ENCODE measurements at places on chromosomes 2 and 18.
A peak's percentile ranks its signal among the peaks of the same experiment; 100 is the strongest.

DNA sequence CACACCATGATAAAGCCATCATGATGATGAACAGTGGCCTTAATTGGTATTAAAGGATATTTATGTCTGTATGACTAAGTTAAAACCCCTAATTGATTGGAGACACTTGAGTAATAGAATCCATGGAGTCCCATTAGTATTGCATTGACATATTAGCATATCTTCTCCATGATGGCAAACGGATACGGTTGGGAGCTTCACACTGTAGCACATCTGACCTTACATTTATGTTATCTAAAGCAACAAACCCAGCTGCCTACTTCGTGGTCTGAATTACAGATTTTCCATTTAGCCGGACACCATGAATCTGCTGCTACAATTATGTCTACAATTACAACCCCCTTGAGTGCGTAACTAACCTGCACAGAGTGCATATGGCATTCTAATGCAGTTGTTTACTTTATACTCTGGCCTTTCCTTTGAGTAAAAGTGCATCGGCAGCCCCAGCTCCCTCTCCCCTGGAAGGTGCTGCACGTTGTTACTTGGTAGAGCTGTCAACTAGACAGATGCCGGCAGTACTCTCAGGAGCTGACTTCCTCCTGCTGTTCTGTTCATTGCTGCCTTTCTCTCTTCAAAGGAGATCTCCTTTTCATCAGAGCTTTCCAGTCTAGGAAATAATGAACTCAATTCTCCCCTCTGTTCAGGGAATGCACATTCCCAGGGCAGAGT, 92.1 kb downstream of the LRRC30 start:
- DNase-seq = no peak

DNA sequence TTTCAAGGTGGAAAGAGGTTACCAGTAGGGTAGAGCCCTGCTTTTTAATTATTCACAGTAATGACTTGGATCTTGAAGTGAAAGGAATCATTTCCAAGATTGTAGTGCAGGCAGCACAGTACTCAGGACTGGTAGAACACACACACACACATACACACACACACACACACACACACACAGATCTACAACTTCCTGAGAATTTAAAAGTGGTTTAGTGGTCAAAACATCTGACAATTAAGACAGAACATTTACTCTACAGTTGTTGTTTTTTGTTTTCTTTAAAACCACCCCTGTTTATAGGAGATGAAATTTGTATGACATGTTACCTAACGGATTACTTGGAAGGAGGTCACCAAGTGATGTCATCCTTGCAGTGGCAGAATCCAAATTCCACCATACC, 146.7 kb upstream of the VRK2 start:
- no peak for DNase-seq

- DNase-seq = no peak
These were observed 268.9 kb upstream of the OSR1 start for GRCh38 chr2:19627359-19627758.

- DNase-seq = no peak
These were observed 10.1 kb downstream of the RFX8 start for GRCh38 chr2:101464841-101465240.

- DNase-seq = no peak
These were observed 30.1 kb upstream of the PNO1 start for GRCh38 chr2:68127358-68128242.

DNA sequence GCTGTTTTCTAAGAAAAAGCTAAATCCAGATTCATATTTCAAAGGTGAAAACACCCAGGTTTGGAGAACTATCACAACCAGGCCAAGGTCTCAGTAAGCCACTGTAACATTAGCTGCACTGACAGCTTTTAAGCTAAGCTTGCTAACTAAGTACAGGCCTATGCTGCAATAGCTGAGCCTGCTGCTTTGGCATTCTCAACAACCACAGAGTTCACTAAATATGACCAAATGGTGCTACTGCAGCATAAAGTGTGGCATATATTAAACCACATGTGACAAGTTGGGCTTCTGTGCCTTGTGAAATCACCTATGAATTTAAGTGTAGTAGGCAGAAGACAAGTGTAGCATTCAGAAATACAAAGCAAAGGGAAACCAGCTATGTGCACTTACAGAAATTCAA, 206.7 kb downstream of the TCF4 start:
- no peak for DNase-seq

DNA sequence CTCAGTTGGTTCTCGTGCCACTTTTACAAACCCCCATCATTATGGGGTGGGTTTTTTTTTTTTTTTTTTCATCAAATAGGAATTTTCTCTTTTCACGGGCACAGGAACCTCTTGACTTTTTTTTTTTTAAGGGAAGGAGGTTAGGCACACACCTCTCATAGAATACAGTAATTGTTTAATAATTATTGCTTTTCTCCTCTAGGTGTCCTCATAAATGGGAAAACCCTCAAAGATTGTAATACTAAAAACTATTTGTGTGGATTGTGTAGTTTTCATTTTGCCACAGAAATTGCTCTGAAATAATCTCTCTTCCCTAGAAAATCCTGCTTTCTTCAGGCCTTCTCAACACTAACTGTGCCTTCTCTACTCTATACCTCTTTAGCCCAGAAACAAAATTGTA, 147.3 kb downstream of the GREB1L start:
- DNase-seq = no peak

DNA sequence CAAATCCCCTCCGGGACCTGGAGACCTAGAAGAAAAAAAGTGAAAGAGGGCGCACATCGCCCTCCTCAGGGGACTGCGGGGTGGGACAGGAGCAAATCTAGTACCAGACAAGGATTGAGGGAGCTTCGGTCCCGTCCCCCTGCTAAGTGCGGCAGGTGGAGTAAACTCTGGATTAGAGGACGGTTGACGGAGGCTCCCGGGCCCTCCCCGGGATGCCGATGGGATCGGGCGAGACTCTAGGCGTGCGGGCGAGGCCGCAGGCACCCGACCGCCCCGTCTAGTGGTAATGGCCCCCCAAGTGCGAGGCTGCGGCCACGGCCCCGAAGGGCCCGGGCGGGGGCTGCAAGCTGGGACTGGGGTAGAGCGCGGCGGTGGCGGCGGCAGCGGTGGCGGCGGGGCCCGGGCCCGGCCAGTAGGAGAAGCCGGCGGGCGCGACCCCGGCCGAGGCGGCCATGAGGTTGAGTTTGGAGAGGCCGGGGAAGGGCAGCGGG, 3.5 kb downstream of the FEV start:
- DNase-seq = no peak

GRCh38 chr2:76867854-76868253, 654.3 kb downstream of the LRRTM4 start:
- no peak for DNase-seq

- peak; percentile 21 for DNase-seq
These were observed 409.2 kb upstream of the TCF4 start for GRCh38 chr18:55997151-55997561.

- DNase-seq = no peak
These were observed 13.8 kb downstream of the CTAGE1 start for GRCh38 chr18:22403950-22404349.

- no peak for DNase-seq
These were observed 75.2 kb downstream of the ZNF516 start for GRCh38 chr18:76419811-76420210.

DNA sequence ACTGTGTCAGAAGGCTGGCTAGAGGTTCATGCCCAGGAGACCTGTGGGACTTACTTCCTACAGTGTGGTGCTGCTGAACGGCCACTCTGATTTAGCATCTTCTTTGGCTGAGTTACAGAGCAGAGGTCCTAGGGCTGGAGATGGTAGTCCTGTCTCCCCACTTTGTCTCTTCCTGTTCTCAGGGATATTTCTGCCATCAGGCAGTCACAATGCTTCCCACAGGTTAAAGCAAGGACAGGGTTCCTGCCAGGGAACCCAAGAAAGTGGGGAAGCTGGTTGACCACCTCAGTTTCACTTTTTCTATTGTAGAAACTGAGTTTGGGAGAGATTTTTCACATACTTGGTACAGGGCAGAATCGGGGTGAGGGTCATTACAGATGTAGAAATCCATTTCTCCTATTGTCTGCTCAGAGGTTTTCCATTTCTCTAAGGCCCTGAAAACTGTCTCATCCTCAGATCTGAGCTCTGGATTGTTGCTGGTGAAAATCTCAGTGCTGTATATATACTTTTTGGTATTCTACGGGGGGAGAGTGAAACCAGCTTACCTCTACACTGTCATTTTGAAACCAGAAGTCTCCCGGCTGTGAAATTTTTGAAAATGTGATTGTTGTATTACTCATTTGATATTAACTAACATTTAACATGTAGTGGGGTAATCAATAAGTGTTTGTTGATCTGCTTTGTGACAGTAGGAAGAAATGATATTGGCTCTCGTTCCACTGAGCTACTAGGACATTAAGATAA, 37.0 kb upstream of the MEP1B start:
- no peak for DNase-seq

GRCh38 chr2:121136323-121136722, 148.7 kb downstream of the TFCP2L1 start:
- DNase-seq = no peak

DNA sequence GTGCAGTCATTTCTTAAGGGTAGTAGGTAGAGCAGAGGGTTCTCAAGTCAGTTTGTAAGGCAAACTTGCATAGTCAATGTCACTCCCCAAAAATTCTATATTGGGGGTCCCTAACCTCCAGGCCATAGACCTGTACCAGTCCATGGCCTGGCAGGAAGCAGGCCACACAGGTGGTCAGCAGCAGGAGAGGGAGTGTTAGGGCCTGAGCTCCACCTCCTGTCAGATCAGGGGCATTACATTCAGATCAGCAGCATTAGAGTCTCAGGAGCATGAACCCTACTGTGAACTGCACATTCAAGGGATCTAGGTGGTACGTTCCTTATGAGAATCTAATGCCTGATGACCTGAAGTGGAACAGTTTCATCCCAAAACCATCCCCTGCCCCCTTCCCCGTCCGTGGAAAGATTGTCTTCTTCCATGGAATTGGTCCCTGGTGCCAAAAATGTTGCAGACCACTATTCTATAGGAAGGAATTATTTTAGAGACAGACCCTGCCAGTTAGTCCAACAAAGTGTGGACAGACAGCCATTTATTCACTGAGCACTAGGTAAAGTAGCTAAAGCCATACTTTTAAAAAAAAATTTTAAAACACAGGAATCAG, 6.7 kb downstream of the COA5 start:
- no peak for DNase-seq

- DNase-seq = no peak
These were observed 19.9 kb downstream of the SH2D6 start for GRCh38 chr2:85438201-85439024.

GRCh38 chr18:64238076-64238475, 89.2 kb upstream of the LINC00305 start:
- no peak for DNase-seq

DNA sequence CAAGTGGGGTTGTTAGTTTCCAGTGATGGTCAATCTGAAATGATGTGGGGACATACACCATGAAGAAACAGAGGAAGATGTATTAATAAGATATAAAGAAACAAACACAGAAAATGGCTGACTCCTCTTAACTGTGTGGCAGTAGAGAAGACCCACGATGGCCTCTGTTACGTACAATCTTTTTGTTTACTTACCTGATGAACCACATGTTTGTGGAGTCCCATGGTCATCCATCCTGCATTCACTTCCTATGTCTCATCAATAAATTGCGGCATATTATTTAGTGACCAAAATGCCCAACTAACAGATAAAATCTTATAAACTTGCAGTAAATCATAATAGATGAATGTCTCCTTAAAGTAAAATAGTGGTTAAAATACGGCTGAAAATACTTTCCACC, 740.1 kb upstream of the LINC00305 start:
- DNase-seq = no peak

DNA sequence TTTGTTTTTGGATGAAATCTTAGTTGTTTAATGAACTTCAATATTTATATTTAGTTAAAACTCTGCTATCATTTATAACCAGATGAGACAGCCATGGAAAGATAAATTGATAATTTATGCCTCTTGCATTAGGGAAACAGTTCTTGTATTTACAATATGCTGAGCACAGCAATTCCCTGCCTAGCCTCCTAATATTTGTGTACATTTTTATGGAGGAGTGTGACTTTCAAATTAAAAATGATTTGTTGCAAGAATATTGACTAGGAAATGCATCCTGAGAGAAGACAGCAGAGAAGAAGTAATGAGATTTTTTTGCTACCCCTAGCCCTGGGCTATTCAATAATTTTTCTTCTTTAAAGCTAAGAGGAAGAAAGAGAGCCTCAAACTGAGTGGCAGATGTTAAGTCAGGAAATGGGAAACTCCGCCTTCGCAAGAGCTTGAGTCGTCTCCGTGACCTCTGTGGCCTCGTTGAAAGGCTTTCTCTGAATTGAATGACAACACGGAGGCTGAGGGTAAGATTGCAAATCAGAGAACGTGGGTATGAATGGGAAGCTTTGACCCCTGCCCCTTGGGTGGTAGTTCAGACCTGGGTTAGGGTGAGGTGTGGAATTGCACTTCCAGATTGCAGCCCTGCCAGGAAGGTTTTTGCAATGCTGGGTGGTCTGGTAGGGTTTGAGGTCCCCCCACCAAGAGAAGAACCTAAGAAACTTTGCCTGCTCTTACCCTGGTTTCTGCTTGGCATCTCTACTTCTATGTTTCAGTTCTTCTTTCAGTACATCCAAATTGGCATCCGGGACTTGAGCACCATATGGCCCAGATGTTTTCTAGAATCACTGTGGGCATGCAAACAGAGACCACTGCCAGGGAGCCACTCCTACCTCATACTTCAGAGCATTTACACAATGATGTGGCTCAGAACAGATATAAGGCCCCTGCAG, 210.3 kb upstream of the RBMS1 start:
- DNase-seq = no peak

GRCh38 chr2:176692533-176692932, 423.3 kb downstream of the MTX2 start:
- no peak for DNase-seq

DNA sequence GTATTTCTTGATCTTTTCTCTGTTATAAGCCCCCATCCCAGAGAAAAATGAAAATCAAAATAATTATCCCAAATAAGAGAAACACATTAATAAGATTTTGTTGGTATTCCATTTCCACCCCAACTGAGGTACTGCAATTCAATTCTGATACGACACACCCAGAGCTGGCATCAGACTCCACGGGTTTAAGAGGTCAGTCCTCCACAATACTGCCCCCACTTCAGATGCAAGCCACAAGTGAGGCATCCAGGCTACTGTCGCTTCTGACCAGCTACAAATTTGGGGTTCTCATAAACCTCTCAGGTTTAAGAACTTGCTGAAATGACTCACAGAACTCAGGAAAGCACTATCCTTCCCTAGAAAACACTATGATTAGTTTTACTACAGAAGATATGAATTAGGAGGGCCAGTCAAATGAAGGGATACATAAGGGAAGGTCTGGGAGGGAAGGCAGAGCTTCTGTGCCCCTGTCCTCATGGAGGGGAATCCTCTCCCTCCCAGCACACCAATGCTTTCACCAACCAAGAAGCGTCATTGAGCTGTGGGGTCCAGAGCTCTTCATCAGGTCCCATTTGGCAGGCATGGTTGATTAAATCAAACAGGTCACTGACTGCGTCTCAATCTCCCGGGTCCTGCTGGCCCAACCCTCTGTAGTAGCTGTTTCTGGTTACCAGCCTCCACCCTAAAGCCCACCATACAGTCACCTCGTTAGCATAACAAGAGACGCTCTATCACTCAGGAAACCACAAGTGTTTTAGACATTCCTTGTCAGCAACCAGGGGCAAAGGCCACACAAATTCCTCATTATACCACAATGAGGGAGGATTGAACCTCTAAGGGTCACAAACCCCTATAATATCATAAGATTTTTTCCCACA, 46.2 kb downstream of the IWS1 start:
- DNase-seq = no peak

GRCh38 chr2:220585241-220585640, 957.8 kb downstream of the SLC4A3 start:
- DNase-seq = no peak

All from heart left ventricle (tissue), 16 donors.